ENCODE measurements at places on chromosomes 13 and 19.

DNA sequence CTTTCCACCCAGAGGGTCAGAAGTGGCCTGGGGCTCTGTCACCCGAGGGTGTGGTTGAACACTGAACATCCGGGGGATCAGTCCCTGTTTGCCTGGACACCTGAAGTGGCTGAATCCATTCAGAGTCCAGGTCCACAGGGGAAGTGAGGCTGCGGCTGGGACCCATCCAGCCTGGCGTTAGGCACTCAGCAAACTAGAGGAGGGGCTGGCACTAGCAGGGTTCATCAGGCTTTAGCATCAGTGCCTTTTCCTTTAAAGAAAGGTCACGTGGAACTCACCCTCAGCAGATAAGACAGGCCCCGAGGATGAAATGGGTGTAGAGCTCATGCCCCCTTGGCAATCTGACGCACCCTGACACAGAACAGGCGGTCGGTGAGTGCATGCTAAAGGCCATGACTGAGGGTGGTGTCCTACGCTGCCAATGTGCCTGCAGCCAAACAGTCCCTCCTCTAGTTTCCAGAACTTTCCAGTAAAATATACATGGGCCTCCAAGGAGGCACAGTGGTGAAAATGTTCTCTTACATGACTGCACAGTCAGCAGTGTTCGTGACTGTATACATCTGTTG lies 72.4 kb upstream of the ARHGEF7 start:
- DNase-seq: no peak

GRCh38 chr13:30266756-30267155 lies 40.6 kb downstream of the KATNAL1 start:
- DNase-seq: no peak

- DNase-seq: no peak
Measured at GRCh38 chr19:30227012-30227621, 145.1 kb upstream of the ZNF536 start.

DNA sequence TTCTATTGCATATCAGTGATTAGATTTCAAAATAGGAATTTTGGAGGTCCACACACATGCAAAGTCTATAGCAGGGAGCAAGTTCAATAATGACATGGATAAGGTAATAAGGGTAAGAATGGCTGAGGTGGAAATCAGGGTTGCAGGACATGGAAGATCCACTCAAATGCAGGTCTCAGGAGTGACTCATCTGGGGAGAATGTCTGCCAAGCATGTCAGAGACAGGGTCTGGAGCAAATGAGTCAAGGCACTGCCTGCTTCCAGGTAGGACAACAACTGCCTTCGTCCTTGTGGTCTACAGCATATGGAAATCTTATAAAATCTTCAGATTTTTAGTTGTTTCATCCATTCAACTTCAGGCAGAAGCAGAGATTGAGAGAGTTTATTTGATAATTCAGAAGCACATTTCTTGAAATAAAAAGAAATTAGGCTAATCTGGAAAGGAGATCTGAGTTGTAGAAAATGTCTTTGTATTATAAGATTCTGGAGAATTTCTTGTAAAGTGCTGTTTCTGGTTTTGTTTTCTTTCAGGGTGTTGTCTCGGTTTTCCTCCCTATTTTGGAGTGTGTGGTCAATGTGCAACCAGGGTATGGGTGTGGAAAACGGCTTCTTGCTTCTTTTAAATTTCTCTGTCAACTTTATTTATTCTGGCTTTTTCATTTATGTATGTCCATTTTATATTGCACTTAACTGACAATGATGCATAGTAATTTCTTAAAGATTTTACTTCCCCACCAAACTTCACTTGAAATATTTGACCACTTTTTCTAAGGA lies 748.8 kb downstream of the LIG4 start:
- DNase-seq: no peak

DNA sequence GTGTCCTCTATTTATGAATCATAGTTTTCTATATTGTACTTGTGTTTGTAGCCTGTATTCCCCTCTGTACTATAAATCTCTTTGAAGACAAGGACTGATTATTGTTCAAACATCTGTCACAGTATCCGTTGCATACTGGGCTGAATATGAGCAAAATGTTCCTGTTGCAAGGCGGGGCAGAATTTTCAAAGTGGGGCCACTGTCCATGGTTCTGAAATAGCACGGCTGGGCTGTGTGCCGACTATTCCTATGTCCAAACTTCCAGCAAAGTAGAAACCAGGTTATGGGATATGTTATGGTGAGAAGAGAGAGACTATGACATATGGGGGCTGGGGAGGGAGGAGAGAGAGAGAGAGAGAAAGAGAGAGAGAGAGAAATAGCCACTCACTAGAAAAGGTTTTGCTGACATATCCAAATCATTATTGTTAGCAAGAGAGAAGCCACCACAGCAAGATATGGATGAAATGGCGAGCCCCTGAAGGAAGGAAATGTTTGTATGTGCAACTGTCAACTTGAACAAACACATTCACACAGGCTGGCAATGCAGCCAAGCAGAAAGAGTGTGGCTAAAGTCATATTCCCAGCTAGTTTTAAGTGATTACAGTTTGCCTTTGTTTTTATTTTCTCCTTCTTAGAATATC lies 107.0 kb upstream of the GPR12 start:
- no peak for DNase-seq

- no peak for DNase-seq
Measured at GRCh38 chr13:109693213-109693612, 93.2 kb downstream of the IRS2 start.
